ENCODE measurements at places on chromosomes 6 and 20. TPM values are rescaled to one million over a fixed set of nuclear protein-coding genes. Genes with fewer than 3 reads are reported as not detected.
A peak's percentile ranks its signal among the peaks of the same experiment; 100 is the strongest.

The IMPG1 gene
- polyA plus RNA-seq: 0.52 TPM

The HRH3 gene
- polyA plus RNA-seq: 0.49 TPM

The BMP2 gene
- 1.1 TPM for polyA plus RNA-seq

The TNXB gene
- 207 TPM for polyA plus RNA-seq

DNA sequence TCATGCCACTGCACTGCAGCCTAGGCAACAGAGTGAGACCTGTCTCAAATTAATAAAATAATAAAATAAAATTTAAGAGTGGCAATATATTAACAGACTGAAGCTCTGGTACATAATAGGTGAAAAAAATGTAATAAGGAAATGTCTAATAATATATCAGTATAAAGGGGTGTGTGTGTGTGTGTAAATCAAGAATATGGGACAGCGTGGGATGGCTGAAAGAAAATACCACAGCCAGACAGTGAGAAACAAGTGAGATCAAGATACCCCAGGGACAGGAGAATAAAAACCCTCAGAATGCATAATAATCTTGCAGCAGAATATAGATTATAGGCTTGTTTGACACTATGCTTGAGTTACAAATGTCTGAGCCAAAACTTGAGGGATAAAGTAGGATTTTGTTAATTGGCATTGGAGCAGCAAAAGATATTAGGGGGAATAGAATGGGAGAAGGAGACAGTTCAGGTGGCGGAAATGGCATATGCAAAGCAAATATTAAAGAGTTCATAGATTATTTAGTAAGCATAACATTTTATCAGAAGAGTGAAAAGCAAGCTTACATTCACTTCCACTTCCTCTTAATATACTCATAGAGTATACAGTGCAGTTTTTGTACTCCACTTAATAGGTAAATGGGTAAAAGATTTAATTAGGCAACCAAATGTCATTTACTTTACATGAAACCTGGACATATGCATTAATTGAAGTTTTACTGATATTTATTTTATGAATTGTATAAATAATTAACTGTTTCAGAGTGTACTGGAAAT lies 398.5 kb upstream of the GJE1 start:
- no peak overlapping the region for H3K27ac ChIP-seq
- H3K4me3 ChIP-seq: no peak overlapping the region
- DNase-seq: no peak
- H3K36me3 ChIP-seq: no peaks in the 10 kb centered on the region
- no peaks in the 10 kb centered on the region for H3K4me1 ChIP-seq

- no peaks in the 10 kb centered on the region for H3K27me3 ChIP-seq
- H3K4me1 ChIP-seq: no peaks in the 10 kb centered on the region
- no peak overlapping the region for H3K27ac ChIP-seq
- no peak overlapping the region for H3K4me3 ChIP-seq
These were observed 12.4 kb downstream of the C20orf96 start for GRCh38 chr20:278181-278580.

- H3K36me3 ChIP-seq: no peaks in the 10 kb centered on the region
- no peaks in the 10 kb centered on the region for H3K27me3 ChIP-seq
- H3K4me3 ChIP-seq: no peak overlapping the region
- no peak overlapping the region for H3K27ac ChIP-seq
- H3K4me1 ChIP-seq: peaks cover 3% of the 10 kb centered on the region
These were observed 68.9 kb upstream of the FAM184A start for GRCh38 chr6:119147101-119148053.

DNA sequence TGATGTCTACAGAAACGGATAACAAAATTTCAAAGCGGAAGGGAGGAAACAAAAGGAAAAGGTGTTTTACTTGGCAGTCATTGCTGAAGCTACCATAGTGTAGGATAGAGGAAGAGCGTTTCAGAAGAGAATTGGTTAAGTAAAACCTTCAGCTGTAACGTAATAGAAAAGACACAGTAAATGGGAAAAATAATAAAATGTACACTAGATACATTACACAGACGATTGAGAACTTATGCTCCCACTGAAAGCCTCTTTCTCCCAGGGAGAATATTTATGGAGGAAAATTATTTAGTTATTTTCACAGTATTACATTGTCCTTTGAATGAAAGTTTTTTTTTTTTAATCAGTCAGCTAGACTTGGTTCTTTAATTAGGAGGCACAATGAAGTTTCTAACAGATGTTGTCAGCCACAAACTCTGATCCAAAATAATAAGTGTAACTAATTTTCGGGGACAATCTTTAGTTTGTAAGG lies 90.7 kb upstream of the PRDM1 start:
- DNase-seq: no peak
- H3K4me1 ChIP-seq: peaks cover 25% of the 10 kb centered on the region
- H3K36me3 ChIP-seq: no peaks in the 10 kb centered on the region
- H3K27me3 ChIP-seq: peaks cover 57% of the 10 kb centered on the region
- no peak overlapping the region for H3K27ac ChIP-seq
- H3K4me3 ChIP-seq: no peak overlapping the region

GRCh38 chr6:121365536-121366521 lies 31.5 kb upstream of the TBC1D32 start:
- no peaks in the 10 kb centered on the region for H3K36me3 ChIP-seq
- no peaks in the 10 kb centered on the region for H3K27me3 ChIP-seq
- no peak overlapping the region for H3K4me3 ChIP-seq

GRCh38 chr6:47126647-47127391 lies 84.7 kb upstream of the ADGRF1 start:
- no peaks in the 10 kb centered on the region for H3K27me3 ChIP-seq
- H3K4me1 ChIP-seq: peaks cover 11% of the 10 kb centered on the region
- H3K36me3 ChIP-seq: no peaks in the 10 kb centered on the region
- no peak overlapping the region for H3K4me3 ChIP-seq
- H3K27ac ChIP-seq: peak overlapping the region; percentile 65

All from muscle of leg (tissue), 16 donors.